ENCODE measurements at places on chromosomes 7 and 10. TPM values are rescaled to one million over a fixed set of nuclear protein-coding genes. Genes with fewer than 3 reads are reported as not detected.

PROSER2 gene
- total RNA-seq = 1.5 TPM

GRCh38 chr10:17816199-17816598 lies 7.1 kb downstream of the MRC1 start:
- DNase-seq = no peak

DNA sequence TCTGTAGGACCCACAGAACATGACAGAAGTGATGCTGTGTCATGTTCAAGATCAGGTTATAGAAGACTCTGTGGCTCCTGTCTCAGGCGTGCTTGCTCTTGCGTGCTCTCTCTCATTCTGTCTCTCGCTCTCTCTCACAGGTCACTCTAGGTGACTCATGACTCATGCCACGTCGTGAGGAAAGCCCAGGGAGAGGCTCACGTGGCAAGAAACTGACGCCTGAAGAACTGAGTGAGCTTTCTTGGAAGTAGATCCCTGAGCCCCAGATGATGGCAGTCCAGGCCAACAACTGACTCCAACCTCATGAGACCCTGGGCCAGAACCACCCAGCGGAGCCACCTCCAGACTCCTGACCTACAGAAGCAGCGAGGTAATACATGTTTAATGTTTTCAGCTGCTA lies 103.3 kb downstream of the DNMBP start:
- DNase-seq = no peak

DNA sequence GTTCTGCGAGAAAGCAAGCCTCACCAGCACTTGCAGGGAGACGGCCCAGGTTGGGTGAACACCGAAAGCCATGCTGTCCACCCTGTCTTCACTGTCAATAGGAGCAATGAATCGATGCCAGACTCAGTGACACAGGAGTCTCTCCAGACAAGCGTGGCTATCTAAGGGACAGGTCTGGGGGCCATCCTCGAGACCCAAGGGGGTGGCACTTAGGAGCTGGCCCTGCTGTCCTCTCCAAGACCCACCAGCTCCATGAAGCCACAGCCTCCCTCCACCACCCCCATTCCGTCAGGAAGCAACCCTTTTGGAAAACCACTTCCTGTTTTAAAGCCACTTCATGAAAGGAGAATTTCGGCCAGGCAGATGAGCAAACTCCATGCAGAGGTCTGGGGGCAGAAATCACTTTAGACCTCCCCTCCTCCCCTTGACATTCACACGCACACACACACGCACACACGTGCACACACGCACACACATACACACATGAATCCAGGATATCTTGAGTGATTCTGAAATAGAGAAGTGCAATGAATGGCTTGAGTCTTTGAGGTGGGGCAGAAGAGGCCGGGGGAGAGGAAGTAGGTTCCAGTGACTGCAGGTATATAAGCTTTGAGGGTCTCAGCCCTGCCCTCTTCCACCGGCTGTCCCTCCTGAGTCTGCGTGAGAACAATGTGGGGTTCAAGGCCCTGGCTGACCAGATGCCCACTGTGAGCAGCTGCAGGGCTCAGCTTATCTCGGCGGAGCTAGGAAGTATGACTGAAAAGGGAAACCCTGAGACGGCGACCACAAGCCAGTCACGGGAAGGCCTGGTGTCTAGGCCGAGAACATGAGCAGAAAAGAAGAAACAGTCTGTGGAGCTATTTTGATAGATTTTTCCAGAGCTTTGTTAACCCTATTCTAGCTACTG lies 25.0 kb downstream of the RGS10 start:
- DNase-seq = no peak

Measured in CD8-positive, alpha-beta memory T cell (primary cell).